ENCODE measurements at places on chromosomes 11 and 22.

DNA sequence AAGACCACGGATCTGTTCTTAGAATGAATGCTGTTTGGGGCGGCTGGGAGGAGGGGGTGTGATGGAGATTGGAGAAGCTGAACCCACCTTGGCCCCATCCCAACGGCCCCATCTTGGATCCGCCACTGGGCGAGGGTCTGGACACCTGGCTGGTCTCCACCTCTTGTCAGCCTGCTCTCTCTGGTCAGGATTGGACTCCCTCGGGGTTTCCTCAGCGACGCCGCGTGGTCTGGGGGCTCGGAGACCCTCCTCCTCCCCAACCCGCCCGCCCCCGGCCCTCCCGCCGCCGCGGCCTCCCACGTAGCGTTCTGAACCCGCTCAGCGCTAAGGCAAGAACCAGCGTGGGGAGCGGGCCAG, 4.3 kb upstream of the FLI1 start:
- no peak for DNase-seq

DNA sequence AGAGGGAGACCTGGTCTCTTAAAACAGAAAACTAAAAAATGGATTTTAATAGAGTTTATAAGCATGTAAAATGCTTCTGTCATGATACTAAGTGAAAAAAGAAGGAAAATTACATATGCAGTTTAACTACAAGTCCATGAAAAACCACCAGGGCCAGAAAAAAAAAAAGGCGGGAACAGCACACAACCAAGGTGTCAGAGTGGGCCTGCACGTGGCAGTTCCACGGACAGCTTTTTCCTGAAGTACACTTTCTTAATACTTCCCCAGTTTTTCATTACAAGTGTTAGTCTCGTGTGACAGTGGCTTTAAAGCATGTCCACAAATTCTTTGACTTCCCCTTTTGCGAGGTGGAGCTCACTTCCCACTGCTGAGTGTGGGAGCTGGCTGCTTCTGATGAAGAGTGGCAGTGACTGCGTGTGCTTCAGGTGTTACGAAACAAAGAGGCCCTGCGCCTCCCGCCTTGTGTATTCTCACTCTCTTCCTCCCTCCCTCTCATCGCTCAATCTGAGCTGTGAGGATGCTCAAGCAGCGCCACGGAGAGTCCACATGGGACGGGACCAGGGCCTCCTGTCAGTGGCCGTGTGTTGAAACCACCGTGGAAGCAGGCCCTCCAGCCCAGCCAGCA, 16.4 kb downstream of the PPM1F start:
- DNase-seq = peak; percentile 89

- DNase-seq = peak; percentile 99
These were observed 439 bp upstream of the PPP6R3 start for GRCh38 chr11:68459886-68460740.

DNA sequence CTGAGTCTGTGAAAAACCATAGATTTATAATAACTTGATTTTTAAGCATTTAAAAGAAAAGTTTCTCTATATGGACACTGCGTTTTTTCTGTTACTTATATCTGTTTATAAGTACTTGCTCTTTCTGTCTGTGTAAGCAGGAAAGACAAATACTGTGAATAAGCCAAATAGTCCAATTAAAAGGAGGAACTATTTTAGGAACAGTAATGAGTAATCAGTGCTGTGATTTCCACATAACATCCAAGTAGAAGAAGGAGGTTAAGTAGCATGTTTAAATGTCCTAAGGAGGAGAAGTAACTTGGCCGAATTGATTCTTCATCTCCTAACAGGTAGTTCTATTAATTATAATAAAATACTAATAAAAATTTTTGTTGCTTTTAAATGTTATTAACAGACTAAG, 40.8 kb downstream of the ZNF214 start:
- no peak for DNase-seq

DNA sequence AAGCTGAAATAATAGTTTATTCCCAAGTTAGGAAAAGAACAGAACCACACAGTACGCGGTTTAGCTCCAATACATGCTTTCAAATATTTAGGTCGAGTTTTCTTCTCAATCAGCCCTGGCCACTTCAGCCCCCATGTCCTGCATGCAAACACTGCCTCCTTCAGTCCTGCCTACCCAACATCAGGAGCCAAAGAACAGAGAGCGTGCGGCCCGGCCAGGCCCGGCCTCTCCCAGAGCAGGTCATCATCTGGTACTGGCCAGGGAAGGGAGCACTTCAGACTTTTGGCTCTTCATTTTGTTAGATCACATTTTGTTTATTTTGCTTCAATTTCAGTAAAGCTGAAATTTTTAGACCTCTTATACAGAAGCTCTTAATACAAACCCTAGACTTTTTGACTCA, 6.7 kb downstream of the BRD1 start:
- DNase-seq = no peak

- DNase-seq = no peak
These were observed 3.7 kb downstream of the THY1 start for GRCh38 chr11:119419246-119419645.

DNA sequence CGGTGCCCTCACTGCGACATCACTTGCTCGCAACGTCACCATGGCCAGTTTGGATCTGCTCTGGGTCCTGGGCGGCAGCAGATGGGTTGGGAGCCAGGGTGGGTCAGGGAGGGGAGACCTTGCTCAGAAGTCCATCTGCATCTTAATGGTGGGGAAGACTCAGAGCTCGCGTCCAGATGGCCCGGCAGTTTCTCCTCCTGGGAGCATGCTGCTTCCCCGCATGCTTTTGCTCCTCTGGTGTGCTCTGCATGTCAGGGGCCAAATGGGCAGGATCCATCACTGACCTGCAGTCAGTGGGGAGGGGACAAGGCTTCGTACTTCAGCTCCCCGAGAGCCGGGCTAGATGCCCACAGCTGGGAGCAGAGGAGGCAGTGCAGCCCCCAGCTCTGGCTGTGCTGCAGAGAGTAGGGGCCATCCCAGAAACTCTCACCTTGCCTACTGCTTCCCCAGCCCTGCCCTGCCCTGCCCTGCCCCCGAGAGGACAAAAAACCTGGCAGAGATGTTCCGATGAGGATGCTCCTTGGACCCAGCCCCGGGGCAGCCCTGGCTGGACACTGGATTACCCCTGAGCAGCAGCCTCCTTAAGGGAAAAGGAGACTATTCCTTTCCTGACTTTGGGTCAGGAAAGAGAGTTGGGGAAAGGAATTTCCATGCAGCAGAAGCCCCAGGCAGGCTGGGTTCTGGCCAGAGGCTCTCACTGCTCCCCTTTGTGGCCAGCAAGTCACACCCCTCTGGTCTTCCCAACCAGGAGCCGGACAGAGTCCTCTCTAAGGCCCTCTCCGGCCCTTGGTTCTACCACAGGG, 149.9 kb downstream of the PKNOX2 start:
- no peak for DNase-seq

GRCh38 chr22:32811788-32812545, 10.5 kb downstream of the TIMP3 start:
- no peak for DNase-seq

- DNase-seq = no peak
These were observed 33.2 kb downstream of the IRAG1 start for GRCh38 chr11:10660323-10660722.

GRCh38 chr11:17498058-17498457, 21.4 kb upstream of the ABCC8 start:
- peak; percentile 60 for DNase-seq

GRCh38 chr11:33743291-33743690, 7.1 kb upstream of the CD59 start:
- no peak for DNase-seq

GRCh38 chr11:113564527-113565130, 89.4 kb upstream of the DRD2 start:
- DNase-seq = no peak

DNA sequence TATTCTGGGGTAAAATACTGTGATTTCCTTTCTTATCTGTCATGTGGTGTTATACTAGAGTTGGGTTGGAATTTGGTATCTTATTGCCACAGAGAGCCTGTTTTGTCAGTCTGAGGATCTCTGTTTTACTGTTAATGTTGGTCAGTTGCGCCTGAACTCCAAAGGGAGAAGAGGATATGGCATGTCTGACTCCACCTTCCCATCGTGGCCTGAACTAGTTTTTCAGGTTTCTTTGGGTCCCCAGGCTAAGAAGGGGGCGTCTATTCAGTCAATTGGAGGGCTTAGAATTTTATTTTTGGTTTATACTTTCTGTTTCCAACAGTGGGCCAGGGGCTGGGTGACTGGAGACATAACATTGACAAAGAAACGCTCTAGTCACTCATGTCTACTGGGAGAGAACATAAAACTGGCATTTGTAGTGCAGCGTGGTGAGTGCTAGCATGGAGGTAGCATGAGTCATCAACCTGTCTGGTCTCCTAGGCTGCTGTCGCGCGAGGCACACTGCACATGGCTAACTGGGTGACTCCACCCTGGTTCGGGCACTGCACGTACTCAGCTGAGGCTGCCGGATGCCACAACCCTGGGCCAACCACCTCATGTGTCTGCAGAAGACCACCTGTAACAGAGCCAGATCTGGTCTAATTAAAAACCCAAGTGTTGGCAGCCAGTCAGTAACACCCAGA, 120.1 kb upstream of the OR9Q1 start:
- DNase-seq = no peak

- peak; percentile 47 for DNase-seq
These were observed 579 bp upstream of the RASD2 start for GRCh38 chr22:35539910-35540594.

DNA sequence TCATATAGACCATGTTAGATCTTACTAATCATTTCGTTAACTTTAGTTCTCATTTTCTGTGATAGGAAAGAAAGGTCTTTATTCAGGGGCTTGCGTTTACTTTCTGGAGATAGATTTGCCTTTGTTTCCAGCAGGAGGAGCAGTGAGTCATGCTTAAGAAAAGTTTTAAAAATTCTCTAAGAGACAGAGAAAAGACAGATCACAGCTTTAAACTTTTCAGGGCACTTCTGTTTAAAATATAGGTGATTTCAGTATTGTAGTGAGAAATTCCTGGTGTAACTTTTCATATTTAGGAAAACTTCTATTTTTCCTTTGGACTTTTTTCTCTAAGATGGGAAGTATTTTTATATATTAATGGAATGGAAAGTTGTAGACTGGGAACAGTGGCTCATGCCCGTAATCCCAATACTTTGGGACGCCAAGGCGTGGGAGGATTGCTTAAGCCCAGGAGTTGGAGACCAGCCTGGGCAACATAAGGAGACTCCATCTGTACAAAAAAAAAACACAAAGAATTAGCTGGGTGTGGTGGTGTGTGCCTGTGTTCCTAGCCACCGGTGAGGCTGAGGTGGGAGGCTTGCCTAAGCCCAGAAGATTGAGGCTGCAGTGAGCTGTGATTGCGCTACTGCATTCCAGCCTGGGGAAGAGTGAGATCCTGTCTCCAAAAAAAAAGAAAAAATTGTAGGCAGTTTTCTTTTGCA, 60.3 kb downstream of the ATXN10 start:
- DNase-seq = peak; percentile 20

GRCh38 chr11:62858201-62858600, 18.8 kb upstream of the WDR74 start:
- no peak for DNase-seq

GRCh38 chr11:94574193-94574961, 7.2 kb downstream of the PIWIL4 start:
- DNase-seq = peak; percentile 99

GRCh38 chr11:5679811-5680210, 5.1 kb downstream of the TRIM5 start:
- no peak for DNase-seq

- no peak for DNase-seq
These were observed 76.4 kb downstream of the PRSS23 start for GRCh38 chr11:86876716-86877234.

DNA sequence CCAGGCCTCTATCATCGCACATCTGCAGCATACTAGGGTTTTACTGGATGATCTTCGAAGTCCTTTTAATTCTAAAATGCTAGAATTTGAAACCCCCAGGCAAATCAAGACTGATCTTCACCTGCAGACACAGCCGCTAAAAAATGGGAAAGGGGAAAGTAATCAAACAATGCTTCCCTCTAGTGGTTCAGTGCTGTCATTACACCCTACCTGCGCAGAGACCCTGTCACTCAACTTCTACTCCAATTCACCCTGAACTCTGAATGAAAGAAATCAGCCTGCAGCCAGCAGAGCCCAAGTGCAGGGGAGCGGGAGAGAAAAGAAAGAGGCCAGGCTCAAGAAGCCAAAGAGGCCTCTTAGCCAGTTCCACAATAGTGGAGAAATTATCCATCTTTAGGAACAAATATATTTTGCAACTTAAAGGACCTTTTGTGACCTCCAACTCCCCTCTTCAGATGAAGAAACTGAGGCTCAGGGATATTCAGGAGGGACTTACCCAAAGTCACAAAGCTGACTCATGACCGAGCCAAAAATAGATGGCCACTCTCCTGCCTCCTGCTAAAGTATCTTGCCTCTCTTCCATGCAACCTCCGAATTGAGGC, 33.0 kb downstream of the SERGEF start:
- peak; percentile 44 for DNase-seq

DNA sequence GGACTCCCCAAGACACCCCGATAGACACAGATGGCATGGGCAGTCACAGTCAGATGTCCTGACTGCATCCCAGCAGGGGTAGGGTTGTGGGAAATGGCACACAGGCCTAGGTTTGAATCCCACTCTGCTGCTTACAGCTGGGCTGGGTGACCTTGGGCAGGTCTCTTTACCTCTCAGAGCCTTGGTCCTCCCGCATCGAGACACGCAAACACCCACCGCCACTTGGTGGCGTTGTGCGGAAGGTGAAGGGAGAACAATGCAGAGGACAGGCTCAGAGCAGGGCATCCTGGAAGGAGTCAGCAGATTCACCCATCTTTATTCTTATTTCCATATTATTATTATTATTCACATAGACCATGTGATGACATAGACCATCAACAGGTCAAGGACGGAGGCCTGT, 140.5 kb downstream of the MIAT start:
- peak; percentile 15 for DNase-seq

DNA sequence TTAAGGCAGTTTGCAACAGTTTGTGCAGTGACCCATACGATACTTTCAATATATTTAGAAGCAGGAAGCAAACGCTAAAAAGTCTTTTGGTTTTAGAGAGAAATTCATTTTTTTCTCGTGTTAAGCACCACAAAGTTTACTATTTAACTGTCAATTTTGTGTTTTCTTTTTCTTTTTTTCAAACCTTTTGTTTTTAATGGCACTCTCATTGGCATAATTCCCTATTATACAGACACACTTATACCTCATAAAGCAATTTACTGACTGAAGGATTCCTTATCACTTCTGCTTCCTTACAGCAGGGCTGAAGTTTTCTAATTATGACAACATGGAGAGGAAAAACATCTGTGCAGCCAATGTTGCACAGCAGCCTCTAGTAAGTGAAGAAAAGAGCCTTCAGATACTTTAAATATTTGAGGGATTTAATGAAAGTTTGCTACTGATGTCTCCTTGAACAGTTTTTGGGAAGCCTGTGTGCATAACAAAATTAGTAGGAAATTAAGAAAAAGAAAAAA, 2191.2 kb downstream of the LRRC4C start:
- DNase-seq = no peak
